ENCODE measurements at places on chromosomes 1 and 21. TPM values are rescaled to one million over a fixed set of nuclear protein-coding genes. Genes with fewer than 3 reads are reported as not detected.

The RAB42 gene
- total RNA-seq: not detected

GRCh38 chr1:98351561-98351960 lies 310.0 kb upstream of the SNX7 start:
- DNase-seq: no peak

GRCh38 chr1:226069811-226070489 lies 7.4 kb downstream of the H3-3A start:
- no peak for DNase-seq

DNA sequence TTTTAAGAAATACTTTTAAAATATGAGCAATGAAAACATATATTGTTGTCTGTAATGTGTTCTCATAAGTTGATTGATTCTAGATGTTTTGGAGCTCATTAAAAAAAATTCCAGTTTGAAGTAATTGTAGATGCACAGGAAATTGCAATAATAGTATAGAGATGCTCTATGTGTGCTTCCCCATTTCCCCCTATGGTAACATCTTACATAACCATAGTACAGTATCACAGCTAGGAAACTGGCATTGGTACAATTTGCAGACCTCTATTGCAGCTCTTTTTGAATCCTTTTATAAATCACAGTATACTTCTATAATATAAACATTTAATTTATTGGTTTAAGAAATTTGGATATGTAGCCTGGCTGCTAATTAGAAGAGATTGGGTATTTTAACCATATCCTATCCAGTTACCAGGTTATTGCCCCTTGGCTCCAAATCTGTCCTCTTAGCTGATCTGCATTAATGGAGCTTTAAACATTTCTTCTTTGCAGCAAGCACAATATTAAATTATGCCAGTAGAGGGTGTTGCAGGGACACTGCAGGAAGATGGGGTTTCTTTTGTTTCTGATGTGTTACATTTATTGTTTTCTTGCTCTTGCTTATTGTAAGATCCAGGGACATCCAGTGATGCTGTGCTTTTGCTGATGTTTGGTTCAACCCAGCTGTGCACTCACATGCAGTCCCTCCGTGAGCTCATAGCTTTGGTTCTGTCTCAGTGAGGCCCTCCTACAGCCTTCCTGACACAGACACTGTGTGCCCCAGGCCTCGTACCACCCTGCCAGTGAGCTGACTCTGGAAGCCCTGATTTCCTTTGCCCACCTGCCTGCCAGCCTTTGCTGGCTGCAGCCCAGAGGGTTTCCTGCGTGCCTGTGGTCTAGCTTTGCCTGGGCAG lies 103.3 kb downstream of the RABGAP1L start:
- DNase-seq: no peak

GRCh38 chr1:34761176-34761761 lies 1.7 kb downstream of the GJB4 start:
- DNase-seq: no peak

GRCh38 chr1:166836733-166837132 lies 2.5 kb upstream of the POGK start:
- no peak for DNase-seq

The KMO gene
- 0.34 TPM for total RNA-seq

The CPT2 gene
- 21.6 TPM for total RNA-seq

DNA sequence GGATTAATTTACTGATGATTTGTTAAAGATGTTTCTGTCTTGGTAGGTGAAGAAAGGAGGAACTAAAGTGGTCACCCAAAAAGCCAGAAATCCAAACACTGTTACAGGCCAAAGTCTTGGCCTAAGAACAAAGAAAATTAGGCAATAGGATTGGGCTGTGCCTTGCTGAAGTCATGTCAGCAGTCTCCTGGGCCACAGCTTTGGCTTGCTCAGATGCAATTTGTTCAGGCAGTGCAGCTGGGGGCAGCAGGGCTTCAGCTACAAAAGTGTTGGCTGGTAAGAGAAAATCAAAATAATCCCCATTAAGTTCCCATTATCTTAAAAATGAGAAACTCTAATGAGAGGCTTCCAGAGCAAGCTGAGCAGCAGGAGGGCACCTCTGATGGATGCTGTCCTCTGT lies 14.0 kb upstream of the RAP1A start:
- DNase-seq: no peak

DNA sequence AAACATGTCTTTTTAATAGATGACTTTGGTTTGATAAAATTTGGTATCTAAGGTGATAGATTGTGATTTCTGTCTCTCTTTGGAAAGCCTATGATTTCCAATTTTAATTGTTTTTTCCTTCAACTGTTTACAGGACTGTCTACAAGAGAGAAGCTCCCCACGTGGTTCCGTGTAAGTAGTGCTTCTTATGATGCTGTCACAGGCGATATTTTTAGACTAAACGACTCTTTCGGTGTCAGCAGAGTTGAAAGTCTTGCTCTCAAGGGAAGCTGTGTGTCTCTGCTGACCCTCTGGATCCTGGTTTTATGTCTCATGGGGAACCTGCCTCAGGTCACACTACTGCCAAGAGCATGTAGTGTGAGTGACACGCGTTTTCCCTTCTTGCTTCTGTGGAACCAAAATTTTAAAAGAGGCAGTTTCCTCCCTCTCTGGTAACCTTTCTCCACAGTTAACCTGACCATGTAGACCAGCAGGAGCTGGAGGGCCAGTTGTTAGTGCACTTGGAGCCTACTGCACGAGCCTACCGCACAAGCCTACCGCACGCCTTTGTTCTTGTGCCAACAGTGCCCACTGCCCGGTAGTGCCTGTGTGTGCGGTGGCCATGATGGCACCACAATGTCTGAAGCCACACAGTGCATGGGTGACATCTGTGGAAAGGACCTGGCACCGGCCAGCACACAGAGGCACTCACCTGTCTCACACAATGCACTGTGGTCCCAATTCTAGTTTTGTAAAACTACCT lies 91.9 kb downstream of the PCBP3 start:
- DNase-seq: no peak

DNA sequence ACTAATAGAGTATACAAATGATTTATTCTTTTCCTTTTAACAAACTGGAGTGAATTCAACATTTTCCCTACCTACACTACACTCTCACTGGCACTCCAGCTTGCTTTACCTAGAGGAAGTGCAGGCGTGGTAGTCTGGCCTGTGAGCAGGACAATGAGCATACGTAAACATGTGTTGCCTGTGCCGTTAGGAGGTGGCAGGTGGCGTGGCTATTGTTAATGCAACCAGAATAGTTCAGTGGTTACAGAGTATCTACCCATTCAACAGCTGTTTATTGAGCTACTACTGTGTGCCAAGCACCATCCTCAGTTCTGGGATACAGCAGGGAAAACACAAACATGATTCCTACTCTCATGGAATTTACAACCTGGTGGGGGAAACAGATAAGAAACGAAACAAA lies 299.7 kb upstream of the KAZN start:
- no peak for DNase-seq

DNA sequence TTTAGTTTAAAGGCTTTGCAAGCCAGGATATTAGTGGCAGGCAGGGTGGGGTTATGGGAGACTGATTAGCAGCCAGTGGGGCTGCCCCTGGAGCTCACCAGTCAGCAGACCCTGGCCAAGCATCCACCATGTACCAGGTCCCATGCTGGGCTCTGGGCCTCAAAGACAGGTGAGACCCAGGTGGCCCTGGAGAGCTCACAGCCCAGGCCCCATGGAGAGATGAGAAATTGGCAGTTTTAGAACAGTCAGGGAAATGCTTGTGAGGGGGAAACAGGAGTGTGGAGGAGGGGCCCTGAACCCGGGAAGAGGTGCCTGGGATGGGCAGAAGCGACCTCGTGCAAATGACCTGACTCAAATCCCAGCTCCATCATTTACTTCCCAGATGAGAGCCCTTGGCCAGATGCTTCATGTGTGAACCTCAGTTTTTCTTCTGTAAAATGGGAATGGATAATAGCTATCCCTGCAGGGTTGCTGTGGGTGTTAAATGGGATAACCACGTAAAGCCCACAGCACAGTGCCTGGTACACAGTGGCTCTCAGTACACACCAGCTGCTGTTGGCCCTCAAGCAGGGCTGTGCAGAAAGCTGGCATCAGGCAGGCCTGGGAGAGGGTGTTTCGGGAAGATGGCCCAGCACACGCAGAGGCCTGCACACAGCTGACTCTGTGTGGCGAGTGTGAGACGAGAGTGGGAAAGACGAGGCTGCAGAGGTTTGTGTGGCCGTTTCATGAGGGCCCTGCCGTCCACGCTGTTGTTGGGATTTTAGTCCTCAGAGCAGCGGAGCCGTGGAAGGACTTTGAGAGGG lies 518.5 kb downstream of the PTPRU start:
- DNase-seq: no peak

DNA sequence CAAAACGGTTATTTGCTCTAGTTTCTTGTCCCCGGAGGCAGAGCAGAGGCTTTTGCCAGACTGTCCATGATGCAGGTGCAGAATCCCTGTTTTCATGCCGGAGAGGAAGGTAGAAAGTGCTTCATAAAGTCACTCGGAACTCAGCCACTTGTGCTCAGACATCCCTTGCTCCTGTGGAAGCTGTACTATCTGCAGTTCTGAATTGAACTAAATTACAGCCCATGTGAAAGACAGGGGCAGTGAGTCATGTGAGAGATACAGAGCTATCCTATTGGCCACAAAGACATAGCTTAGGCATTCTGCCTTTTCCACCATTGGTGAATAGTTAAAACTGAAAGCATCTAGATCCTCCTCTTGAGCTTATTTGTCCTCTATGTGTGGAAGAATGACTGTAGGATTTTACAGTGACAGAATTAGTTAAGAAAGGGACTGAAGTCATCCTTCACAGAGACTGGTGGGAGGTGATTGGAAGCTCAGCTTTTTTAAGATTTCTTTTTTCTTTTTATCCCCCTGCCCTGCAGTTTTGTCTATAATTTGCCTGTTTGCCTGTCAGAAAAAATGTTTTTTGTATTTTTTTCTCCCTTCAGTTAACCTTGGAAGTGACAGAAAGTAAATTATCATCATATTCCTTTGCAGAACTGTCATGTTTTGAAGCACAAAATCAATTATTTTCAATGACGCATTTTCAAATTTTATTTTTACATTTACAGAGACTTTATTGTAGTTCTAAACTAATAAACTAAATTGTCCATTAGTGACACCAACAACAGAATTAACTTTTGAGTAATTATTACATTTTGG lies 298.6 kb downstream of the PTPRC start:
- peak; percentile 45 for DNase-seq

DNA sequence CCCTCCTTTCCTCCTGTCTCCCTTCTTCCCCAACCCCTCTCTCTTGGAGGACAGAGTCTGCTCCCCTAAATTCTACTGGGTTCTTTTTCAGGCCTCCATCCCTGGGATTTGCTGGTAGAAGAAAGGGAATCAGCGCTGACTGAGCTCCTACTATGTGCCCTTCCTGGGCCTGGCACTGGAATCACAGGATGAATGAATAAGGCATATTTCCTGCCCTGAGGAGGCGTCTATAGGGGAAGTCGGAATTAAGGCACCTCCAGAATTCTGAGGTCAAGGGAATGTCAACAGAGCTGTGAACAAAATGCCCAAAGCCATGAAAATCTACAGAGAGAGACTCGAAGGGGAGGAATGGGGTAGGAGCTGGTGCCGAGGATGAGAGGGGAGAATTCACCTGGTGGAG lies 17.4 kb upstream of the BTG2 start:
- no peak for DNase-seq

DNA sequence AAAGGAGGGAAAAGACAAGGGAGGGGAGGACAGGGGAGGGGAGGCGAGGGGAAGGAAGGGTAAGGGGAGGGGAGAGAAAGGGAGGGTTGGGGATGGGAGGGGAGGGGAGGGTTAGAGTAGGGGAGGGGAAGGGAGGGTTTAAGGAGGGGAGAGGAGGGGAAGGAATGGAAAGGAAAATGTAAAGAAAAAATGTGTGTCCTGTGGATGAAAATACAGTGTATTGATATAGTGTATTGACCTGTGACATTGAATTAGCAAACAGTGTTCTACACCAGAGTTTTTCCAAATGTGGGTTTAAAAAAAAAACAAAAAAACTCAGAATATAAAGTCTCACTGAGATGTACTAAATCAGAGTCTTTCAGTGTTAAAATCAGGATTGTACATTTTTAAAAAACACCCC lies 1279.8 kb upstream of the ADGRL2 start:
- no peak for DNase-seq

The GPATCH3 gene
- total RNA-seq: 13.3 TPM

The ADORA3 gene
- total RNA-seq: not detected

- no peak for DNase-seq
Measured at GRCh38 chr21:34992736-34993398, 56.2 kb downstream of the RUNX1 start.

The RIPPLY3 gene
- total RNA-seq: not detected

DNA sequence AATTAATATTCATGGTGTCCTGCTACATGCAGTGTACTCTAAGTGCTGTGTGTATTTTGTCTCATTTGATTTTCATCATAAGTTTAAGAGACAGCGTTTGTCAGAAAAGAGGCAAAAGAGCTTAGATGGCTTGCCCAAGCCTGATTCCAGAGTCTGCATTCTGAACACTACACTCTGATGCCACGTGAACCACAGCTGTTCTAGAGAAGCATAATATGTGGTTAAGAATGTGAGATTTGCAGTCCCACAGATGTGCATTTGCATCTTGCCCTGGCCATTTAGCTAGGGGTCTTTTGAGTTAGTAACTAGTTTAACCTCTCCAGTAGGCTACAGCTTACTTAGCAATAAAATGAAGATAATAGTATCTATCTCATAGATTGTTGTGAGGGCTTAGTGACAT lies 9.2 kb upstream of the GADD45A start:
- DNase-seq: no peak

DNA sequence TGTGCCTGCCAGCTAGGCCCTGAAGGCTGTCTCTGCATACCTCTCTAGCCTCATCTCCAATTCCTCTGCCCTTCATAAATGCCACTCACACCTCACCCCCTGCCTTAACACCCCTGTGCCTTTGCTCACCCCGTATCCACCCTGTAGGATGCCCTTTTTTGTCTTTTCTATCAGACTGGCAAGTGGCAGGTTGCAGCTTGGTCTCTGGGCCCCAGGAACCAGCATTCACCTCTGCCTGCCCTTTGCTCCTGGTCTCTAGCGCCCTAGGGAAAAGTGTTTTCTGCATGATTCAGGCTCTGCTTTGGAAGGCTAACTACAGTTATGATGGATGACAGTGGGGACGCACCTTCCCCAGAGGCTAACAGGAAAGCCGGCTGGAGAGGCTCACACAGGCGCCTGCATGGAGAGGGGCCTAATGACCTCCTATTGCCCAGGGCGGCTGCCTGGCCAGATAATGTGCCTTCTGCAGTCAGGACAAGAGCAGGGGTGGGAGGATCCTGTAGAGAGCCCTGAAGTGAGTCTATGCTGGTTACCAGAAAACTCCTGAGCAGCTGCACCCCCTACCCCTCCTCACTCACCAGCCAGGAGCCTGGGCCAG lies 11.2 kb downstream of the KANK4 start:
- DNase-seq: no peak

- no peak for DNase-seq
Measured at GRCh38 chr1:9759939-9760338, 63.8 kb downstream of the CLSTN1 start.

- no peak for DNase-seq
Measured at GRCh38 chr1:147223740-147224615, 1.2 kb downstream of the FMO5 start.

GRCh38 chr1:177067752-177068410 lies 96.6 kb downstream of the ASTN1 start:
- DNase-seq: no peak
